Left hindlimb (tissue), 1 donor: ENCODE measurements at places on chromosomes 12 and 14.

GRCh38 chr12:46983393-46983793 lies 96.0 kb upstream of the PCED1B start:
- DNase-seq, result no peak

DNA sequence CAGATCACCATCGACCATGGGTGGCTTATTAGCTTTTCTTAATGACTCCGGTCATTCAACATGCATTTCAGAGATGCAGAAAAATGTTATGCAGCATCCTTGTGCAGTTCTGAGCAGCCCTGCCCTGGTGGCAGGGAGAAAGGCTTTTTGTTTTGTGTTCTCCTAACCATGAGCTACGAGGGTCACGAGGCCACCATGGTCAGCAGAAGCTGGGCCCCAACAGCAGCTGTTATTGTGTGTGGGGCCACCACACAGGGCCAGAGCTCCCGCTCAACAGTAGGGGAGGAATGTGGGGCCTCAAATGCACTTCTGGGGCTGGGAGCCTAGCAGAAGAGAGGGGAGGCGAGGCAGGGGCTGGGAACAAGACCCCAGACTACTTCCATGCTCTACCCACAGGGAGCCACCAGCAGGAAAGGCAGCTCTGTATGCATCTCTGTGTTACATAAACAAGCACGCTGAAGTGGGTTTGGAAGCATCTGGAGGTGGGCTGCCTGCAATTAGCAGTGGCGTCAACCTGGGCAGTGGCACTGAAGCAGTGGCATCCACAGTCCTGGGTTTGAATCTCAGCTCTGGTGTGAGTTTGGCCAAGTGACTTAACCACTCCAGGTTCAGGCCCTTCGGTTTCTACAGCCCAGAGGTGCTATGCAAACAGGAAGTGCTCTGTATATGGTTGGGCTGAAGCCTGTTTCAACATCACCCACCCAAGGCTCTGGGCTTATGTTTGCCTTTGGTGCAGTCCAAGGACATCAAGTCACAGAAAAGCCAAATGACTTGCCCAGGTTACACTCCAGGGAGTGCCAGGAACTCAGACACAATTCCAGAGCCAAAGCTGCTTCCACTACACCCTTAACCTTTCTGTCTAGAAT lies 16.3 kb downstream of the GLTP start:
- DNase-seq, result no peak

DNA sequence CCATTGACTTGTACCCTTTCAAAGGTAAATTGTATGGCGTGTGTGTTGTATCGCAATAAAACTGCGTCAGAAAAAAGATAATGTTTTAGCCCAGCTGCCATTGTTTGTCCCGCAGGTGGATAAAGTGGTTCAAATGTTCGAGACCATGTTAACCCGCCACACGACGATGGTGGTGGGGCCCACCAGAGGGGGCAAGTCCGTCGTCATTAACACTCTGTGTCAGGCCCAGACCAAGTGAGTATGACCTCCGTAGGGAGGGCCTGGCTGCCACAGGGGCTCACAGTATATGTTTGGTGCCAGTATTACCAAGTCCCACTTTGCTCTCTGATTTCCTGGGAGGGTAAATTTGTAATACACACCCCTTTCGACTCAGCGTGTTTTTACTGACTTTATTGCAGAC lies 96.9 kb downstream of the DNAH10 start:
- DNase-seq, result no peak

DNA sequence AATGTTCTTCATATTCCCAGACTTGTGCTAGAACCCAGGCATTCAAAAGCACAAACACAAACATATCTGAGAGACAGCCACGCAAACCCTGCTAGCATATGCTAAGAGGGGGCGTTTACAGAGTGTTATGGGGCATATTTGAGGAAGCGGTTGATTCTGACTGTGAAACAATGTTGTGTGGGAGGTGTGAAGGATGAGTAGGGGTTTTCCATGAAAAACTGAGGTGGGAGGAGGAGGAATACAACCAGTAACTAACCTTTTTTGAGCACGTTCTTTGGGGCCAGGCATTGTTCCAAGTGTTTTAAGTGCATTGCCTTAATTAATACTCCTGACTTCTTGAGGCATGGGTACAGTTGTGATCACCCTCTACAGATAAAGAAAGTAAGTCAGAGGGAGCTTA lies 499.5 kb downstream of the AACS start:
- no peak for DNase-seq

- DNase-seq, result no peak
Measured at GRCh38 chr12:49960474-49961110, 1.1 kb upstream of the AQP5 start.

- DNase-seq, result no peak
Measured at GRCh38 chr12:93676408-93677194, 574 bp upstream of the CRADD start.

DNA sequence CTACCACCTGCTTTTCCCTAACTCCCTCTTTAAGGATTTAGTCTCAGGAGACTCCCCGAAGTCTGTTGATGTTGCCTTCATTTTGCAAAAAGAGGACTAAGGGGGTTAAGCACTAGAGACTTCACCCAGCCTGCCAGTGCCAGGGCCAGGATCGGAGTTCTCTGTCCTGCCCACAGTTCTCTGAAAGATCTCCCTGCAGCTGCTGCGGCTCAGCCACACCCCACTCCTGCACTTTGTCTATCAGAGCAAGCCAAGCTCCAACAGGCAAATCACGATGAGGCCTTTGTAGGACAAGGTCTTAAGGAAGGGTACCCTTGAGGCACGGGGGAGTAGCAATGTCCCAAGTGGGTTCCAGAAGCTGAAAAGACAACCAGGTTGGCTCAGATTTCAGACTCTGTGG lies 148.8 kb upstream of the EGLN3 start:
- DNase-seq, result no peak

- no peak for DNase-seq
Measured at GRCh38 chr12:39503439-39503838, 60.5 kb upstream of the KIF21A start.

- DNase-seq, result no peak
Measured at GRCh38 chr12:32273063-32273522, 126.3 kb upstream of the FGD4 start.

DNA sequence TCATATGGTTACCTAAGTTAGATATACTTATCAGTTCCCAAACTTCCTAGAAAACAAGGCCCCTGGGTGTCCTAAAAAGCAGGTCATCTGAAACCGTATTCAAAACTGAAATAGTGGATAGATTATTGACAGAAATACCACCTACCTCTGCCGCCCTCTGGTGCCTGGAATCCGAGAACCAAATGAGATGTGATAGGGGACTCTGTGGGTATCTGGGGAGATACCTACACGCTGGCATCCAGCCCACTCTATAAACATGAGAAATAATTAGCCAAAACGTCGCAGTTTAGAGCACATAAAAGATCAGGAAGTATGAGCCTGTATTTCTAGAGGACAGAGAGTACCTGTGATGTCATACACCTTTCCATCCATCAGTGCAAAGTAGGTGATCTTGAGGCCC lies 4.4 kb downstream of the ORMDL2 start:
- DNase-seq, result no peak

DNA sequence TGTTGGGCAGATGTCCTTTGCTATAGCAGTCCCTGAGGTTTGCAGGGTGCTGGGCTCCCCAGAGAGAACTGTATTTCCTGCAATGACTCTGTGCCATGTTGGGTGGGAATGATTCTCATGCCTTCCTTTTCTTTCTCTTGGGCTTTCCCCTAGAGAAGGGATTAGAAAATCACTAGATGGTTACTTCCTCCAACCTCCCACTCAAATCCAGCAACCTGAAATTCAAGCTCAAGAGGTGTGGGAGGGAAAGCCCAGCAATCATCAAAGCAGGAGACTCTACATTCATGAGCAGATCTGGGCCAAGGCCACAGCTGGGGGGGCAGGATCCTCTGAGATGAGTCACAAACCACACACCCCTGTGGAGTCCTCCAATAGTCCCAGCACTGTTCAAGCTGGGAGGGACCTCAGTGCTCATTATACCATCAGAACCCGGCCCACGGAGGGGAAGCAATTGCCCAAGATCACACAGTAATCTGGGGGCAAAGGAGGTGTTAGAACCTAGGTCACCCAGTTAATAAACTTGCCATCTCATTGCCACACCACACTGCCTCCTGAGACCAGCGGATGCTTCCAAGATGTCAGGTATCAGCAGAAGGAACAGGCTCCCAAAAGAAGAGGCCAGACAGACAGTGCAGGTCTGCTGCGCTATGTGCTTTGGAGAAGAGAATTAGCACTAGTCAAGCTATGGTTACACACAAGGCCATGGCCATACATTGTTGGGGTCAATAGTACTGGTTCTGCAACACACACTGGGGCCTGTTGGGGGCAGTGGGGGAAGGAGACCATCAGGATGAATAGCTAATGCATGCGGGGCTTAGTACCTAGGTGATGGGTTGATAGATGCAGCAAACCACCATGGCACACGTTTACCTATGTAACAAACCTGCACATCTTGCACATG lies 65.7 kb downstream of the TTC9 start:
- no peak for DNase-seq

DNA sequence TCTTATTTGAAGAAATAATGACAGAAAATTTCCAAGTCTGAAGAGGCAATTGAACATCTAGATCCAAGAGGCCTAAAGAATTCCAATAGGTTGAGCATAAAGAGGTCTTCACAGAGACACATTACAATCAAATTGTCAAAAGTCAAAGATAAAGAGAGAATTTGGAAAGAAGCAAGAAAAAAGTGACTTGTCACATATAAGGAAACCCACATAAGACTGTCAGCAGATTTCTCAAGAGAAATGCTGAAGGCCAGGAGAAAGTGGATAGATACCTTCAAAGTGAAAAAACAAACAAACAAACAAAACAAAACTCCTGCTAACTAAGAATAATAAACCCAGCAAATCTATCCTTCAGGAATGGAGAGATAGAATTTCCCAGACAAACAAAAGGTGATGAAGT lies 118.1 kb upstream of the LGR5 start:
- DNase-seq, result no peak
